ENCODE measurements at places on chromosomes 7 and 10.

- no peak for DNase-seq
These were observed 324 bp downstream of the TWNK start for GRCh38 chr10:100987685-100988049.

DNA sequence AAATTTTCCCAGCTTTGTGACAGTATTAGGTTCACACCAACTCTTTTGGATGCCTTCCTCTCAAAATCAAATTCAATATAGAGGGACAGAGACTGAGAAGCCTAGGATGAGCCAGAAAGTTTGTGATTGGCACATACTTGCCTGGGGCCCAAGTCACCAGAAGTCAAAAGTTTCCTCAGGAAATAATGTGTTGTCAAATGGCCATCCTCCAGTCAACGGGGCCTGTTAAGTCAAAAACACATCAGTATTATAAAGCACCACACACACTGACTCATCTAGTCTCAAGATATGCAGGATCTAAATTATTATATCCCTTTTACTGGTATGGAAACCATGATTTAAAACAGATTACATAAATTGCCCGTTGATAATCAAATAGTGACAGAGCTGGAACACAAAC is 158.1 kb downstream of the AHR start:
- no peak for DNase-seq

DNA sequence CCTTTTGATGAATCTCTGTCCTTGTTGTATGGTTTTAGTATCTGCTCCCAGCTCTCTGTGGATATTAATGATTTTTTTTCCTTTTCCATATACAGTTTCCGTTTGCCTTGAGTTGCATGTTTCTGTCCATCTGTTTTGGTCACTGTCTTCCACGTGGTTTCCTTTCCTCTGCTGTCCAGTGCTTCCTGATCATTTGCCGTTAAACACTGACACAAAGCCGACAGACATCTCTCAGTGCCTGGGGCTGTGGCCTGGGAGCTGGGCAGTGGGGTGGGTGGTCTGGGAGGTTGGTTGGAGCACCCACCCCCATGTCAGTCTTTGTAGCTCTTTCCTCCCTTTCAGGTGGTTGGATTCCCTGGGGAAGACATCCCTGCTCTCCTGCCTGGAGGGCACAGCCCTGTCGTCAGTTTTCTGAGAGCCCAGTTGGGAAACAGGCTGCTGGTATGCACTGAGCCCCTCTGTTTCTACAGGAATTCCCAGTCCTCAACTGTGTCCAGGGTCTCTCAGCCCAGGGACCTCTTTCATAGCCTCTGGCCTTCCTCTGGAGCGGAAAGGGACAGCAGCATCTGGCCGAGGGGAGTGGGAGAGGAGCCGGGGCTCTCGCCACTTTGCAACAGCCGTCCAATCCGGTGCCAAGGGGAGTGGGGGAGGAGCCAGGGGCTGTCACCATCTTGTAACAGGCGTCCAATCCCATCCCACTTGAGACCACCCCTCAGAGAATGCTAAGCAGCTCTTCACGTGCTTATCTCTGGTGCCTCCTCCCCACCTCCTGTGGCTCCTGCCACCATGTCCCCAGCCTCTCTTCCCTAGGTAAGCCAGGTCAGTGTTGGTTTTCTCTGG is 26.7 kb upstream of the MKI67 start:
- DNase-seq: no peak

DNA sequence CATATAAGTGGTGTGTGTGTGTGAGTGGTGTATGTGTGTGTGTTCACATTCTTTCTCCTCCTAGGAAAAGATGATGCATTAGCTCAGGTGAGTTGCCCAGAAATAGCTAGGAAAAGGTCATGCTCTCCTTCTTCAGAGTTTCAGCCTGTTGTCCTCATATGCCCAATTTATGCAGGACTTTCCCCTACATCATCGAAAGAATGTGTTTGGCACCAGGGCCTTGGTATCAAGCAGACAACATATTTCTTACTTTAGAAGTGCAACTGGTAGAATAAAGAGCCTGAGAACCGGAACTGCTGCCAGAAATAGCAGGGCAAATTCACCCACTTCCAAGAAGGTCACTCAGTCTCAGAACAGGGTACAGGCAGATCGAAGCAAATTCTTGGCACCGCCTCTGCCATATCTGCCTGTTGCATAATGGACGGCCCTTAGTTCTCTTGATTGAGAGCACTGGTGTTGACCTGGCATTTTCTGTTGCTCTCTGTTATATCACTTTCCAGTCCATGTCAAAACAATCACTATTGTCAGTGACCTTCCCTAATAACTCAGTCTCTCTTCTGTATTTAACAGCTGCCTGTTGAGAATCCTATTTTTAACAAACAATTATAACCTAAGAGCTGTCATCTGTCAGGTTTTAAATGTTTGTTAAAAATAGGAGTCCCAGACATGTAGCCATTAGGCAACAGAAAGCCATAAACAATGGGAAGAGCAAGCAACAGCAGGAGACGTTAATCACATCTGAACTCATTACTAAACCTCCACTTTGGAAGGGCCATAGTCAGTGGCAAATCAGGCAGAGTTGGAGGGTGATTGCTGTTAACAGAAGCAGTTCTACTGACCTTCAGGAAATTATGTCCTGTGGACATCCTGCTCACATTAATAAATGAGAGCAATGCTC is 20.7 kb downstream of the ADRB1 start:
- no peak for DNase-seq

DNA sequence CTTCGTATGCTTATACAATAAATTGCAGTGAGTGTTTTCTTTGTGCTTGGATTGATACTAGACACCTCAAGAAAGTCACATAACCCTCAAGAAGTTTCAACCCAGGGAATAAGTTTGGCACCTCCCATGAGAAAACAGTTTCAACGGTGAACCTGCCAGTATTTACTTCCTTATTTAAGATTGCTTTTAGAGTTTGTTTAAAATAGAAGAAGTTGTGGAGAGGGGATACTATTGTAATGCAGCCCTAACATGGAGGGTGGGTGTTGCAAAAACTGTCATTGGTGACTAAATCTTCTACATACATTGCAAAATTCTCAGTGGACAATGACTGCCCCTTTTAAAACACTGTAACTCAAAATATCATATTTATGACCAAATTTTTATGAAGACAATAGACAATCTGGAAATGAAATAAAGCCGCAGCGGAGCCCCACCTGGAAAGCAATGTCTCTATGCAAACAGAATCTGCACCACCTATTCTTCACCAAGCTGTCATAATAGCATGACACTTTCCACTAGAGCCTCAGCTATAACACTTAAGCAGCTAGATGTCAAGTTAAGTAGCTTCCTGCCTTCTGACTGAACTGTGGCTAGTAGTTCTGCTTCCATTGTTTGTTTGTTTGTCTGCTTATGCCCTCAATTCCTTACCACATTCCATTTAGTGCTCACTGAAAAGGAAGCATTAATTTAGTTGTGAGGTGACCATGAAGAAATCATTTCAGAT is 98.2 kb downstream of the MDFIC start:
- DNase-seq: no peak

GRCh38 chr10:109418795-109419194 is 504.5 kb downstream of the XPNPEP1 start:
- no peak for DNase-seq

- no peak for DNase-seq
These were observed 28.2 kb downstream of the INPP5F start for GRCh38 chr10:119754085-119754484.

DNA sequence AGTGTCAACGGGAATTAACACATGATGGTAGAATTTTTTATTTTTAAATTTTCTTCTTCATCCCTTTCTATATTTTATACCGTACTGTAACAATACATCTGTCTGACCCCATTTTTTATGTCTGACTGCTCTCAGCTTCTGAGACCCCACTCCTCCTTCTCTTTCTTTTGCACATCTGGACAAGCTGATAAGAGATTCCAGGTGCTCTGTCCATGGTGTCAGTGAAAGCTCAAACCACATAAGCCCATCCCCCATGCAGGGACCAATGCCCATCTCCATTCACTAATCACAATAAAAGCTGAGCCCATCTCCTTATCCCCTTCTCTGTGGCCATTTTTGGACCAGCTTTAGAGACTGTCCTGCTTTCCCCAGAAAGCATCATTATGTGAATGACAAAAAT is 8.7 kb downstream of the GSDME start:
- no peak for DNase-seq

- no peak for DNase-seq
These were observed 14.8 kb downstream of the TRPV6 start for GRCh38 chr7:142870566-142871259.

- no peak for DNase-seq
These were observed 10.2 kb upstream of the HSPA12A start for GRCh38 chr10:116752563-116752962.

DNA sequence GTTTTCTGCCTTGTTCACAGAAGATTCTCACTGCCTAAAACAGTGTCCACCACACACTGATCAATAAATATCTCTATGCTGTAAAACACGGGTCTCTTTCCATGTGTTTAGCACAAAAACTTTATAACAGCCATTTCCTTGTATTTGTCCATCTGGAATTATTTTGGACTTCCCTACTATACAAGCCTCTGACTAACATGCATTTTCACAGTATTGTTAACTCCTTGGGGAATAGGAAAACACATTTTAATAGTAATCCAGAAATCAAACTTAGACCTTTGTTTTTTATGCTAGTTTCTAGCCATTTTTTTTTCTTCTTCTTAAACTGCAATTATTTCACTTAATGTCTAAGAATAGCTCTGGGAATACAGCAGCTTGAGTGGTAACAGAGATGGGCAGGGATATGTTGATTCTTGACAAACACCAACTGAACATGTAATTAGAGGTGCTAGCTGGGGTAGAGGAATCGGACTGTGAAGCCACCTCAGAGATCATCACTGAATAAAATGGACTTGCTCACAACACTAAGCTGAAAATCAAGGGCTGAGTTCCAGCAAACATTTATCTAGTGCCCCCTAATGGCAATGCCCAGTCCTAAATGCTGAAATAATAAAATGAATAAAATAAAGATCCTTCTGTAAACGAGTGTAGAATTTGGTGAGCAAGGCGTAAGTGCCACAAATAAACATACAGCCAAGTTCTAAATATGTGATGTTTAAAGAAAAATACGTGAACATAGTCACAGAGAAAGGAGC is 593.1 kb downstream of the SORCS1 start:
- DNase-seq: no peak

- DNase-seq: no peak
These were observed 42.4 kb upstream of the ASAH2 start for GRCh38 chr10:50293513-50294313.

DNA sequence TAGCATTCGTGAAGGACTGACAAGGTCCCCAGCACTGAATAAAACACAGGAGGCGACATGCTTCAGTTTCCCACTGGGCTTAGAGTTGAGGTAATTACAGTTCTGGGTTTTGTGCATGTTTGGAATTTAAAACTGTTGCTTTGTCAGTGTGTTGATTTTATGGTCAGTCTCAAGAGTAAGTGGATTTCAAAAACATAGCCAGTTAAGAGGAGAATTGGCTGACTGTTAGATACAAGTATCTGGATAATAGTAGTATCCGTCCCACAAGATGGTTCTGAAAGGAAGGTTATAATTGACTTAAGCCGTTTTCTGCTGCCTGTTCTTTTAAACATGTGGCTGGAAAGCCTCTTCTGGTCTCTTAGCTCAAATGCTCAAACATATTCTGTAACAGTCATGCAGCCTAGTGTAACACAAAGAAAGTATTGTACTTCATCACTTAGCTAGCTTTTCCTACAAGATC is 170.9 kb downstream of the POLR1F start:
- DNase-seq: no peak

DNA sequence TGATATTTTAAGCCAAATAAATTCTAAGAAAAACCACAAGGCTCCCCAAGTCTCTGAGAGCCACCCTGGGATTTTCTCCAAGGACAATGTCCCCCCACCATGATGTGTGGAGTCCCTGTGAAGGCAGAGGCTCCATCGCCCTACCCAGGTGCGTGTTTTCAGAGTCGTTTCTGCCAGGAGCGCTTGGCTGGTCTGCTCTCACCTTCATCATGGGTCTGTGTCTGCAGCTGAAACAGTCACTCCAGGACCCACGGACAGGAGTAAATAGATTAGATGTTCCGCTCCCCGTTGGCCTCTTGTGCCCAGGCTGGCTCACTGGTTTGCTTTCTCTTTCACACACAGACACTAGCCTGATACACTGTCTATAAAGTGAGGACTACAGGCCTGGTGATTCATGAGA is 217.5 kb downstream of the SFMBT2 start:
- no peak for DNase-seq

DNA sequence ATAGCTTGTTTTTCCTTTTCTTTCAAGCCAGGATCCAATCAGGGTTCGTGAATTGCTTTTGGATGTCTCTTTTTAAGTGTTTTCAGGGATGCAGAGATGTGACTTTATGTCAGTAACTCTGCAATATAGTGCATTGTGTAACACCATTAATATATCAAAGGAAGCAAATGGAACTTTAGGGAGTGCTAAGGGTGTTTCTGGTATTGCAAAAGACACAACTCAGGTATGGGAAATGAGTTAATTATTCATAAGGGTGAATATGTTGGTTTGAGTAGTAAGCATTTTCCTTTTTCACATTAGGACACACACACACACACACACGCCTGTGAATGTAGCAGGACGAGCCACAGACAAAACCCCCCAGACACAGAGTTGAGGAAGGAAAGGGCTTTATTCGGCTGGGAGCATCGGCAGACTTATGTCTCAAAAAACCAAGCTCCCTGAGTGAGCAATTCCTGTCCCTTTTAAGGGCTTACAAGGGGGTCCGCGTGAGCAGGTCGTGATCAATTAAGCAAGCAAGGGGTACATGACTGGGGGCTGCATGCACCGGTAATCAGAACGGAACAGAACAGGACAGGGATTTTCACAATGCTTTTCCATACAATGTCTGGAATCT is 31.8 kb upstream of the GSDME start:
- no peak for DNase-seq

GRCh38 chr10:61821693-61822092 is 79.8 kb upstream of the ARID5B start:
- no peak for DNase-seq

DNA sequence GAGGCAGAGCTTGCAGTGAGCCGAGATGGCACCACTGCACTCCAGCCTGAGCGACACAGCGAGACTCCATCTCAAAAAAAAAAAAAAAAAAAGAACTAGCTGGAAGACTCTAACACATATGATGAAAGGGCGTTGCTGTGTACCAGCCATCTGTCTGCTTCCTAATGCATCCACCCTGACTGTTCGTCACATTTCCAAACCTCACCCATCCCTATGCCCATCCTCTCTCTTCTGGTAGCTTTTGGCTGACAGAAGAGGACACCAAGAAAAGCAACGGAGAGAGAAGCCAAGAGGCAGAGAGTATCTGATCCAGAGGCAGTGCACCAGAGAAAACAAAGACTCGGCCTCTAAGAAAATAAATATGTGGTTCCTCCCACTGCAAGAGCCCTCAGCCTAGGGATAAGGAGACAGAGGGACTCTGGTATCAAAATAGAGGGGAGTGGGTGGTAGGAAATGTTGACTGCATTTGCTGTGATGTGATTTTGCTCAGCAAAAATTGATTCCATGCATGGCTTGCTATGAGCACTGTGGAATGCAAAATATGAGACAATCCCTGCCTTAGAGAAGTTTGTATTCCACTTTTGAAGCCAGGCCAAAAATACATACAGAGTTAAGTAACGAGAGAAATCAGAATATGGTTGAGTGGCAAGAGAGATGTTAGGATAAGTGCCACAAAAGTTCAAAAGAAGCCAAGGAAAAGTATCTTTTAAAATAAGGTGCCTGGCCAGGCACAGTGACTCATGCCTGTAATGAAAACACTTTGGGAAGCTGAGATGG is 100.8 kb upstream of the STK17A start:
- DNase-seq: no peak

GRCh38 chr10:36479073-36479472 is 646.3 kb upstream of the ANKRD30A start:
- no peak for DNase-seq

Data from NCI-H1436 treated with DMSO at 0.1 percent for 48 hours (cell line).